Effector memory CD4-positive, alpha-beta T cell (primary cell): ENCODE measurements at places on chromosomes 5 and 9.

DNA sequence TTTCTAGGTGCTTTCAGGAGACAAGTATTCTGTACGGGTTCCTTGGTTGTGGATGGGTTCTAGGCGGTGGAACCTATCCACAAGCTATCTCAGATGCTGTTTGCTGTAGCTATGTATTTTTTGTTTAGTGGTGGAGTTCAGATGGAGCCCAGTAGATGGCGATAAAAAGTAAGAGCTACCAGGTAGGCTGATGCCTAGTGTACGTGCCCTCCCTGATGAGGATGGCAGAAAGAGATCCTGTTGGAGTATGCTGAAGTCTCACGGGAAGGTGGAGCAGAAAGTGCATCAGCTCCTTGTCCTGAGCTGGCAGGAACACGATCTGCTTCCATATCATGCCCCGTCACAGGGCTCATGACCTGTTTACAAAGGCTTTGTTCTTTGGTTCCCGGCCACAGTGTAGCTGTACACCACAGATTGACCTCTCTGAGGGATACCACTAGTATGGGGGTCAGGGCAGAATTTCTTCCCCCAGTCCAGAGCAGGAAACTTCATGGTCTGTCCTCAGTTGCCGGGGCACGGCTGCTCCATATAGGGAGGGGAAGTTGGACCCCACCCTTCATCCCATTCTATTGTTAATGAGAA is 12.6 kb upstream of the UGT3A2 start:
- DNase-seq = no peak

GRCh38 chr5:67199859-67200258 is 3.3 kb upstream of the CD180 start:
- DNase-seq = no peak

GRCh38 chr9:124279531-124280175 is 21.9 kb downstream of the NEK6 start:
- DNase-seq = no peak

DNA sequence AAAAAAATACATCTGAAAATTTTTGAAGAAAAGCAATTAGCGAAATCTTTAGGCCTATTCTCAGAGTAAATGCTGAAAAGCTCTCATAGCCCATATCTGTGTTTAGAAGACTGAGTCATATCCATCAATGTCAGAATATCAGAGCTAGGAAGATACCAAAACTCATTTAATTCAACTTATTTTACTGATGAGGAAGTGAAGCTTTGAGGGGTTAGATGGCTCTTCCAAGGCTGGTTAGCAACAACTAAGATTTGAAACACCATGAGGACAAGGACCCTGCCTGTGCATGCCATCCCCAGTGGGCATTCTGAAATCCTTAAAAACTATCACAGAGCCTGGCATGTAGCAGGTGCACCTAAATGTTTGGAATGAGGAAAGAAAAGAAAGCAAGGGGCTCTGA is 2.5 kb downstream of the FREM1 start:
- no peak for DNase-seq

- DNase-seq = no peak
Observed at GRCh38 chr5:41012318-41012717, 58.8 kb downstream of the MROH2B start.

- DNase-seq = no peak
Observed at GRCh38 chr5:153632748-153633290, 142.3 kb downstream of the GRIA1 start.

DNA sequence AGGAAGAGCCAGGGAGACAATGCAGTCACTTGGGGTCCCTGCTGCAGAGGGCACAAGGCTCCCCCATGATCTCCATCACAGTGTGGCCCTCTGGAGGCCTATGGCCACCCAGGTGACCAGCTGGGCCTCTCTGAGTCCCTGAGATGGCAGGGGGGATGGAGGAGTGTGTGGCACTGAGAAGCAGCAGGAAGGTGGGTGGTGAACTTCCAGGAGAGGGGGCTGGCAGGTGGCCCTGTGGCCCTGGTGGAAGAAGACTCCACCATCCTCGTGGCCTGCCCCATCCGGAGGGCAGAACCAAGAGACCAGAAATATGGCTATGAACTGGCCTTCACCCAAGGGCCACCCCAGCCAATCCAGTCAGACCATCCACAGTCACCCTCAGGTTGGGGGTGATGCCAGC is 31.7 kb upstream of the AFAP1L1 start:
- no peak for DNase-seq

GRCh38 chr9:23721466-23721865 is 104.6 kb downstream of the ELAVL2 start:
- DNase-seq = no peak

- DNase-seq = no peak
Observed at GRCh38 chr5:173743641-173744343, 127.3 kb upstream of the BOD1 start.

DNA sequence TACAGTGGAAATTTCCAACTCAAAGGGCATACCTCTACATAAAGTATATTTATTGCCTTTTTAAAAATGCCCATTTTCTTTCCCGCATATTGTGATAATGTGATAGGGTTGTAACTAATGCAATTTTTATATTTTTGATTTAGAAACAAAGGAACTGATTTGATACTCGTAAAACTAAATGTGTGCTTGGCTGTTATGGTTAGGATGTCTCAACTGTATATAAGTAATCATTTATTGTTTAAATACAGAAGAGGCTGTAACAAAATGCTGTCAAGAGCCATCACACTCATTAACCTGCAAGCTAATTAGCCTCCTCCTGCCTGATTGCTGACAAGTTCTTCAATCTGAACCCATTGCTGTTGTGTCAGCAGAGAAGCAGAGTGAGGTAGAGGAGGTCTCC is 149.2 kb downstream of the PBX3 start:
- DNase-seq = no peak

GRCh38 chr9:113388833-113389232 is 12.0 kb upstream of the HDHD3 start:
- no peak for DNase-seq

DNA sequence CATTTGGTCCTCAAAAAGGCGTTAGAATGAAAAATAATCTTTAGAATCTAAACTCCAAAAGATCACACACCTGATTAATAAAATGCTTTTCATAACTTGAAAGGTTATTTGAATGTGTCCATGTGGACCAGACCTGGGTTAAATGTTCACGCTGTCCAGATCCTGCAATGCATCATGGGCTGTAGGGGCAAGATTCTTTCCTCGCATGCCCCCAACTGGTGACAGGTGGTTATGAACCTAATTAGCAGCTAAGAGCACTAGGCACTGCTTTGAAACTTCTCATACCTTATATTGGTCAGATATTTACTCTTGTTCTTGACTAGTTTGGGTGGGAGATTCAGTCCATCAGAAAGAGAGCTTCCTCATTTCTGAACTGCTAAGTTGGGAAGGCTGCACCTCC is 19.3 kb upstream of the PIP5K1B start:
- DNase-seq = no peak

DNA sequence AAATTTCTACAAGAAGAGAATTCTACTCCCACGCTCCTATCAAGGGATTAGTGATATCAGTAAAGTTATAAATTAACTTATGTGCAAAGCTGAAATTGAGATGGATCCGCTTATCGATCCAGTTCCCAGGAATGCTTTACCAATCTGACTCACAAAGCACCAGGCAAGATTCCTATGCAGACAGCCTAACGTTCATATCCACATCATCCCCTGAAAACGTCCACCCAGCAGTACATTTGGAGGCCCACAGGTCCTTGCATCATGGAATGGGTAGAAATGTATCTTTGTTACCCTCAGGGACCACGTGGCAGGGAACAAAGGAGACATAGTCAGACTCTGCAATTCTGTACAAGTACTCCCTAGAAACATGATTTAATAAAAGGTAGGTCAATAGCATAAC is 147.4 kb downstream of the ESM1 start:
- no peak for DNase-seq

- DNase-seq = no peak
Observed at GRCh38 chr9:85425153-85425611, 316.6 kb downstream of the AGTPBP1 start.

GRCh38 chr5:54344653-54345052 is 34.3 kb upstream of the ARL15 start:
- DNase-seq = no peak

DNA sequence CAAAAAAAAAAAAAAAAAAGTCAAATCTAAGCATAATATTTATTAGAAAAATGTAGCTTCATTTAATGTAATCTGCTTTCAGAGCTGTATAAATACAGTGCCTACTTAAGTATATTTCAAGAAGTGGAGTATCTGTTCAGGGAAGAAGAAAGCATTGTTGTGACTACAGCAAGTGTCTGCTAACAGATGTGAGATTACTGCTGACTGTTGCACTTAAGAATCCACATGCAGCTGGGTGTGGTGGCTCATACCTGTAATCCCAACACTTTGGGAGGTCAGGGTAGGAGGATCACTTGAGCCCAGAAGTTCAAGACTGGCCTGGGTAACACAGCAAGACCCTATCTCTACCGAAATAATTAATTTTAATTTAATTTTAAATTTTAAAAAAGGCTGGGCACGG is 19.0 kb downstream of the KDM3B start:
- DNase-seq = no peak

DNA sequence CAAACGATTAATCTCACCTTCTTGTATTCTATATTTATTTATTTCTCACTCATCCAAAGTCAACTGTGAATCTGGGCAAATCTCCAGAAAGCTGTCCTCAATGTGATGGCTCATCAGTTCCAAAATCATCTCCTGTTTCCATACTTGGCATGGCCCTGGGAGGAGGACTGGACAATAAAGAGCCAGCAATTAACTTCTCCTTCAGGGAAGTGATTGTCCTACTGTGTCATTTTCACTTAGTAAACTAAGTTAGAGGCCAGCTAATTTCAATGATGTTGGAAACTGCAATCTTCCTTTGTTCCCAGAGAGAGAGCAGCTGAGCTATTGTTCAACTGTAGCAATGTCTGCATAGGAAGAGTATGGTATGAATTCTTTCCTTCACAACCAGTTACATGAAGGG is 17.5 kb downstream of the CDH12 start:
- DNase-seq = no peak

GRCh38 chr9:26947736-26948135 is 694 bp upstream of the PLAA start:
- DNase-seq = no peak

- DNase-seq = no peak
Observed at GRCh38 chr9:6184749-6185645, 30.6 kb upstream of the IL33 start.

DNA sequence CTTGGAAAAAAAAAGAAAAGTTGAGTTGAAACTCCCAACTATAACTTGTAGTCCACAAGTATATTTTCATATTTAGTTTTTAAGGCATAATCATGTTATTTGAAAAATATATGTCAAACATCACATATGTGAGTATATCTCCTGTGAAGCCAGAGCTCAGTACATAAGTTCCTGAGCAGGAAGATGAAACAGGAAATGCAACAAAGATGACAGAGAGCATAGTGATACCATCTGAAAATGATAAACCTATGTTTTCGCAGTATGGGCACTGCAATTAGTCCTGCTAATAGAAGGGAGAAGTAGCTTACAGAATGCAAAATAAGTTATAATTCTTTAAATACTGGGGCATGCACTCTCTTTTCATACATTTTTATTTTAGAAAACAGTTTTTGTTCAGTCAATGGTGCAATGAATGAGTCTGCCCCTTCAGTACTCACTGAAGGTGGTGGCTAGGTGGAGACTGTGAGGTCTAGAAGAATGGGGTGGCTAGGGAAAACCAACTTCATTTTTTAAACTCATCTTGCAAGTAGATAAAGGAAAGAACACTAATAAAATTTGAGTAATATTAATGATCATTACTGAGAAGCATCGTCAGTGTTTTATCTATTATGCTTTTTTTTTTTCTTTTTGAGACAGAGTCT is 54.1 kb upstream of the FYB1 start:
- no peak for DNase-seq

DNA sequence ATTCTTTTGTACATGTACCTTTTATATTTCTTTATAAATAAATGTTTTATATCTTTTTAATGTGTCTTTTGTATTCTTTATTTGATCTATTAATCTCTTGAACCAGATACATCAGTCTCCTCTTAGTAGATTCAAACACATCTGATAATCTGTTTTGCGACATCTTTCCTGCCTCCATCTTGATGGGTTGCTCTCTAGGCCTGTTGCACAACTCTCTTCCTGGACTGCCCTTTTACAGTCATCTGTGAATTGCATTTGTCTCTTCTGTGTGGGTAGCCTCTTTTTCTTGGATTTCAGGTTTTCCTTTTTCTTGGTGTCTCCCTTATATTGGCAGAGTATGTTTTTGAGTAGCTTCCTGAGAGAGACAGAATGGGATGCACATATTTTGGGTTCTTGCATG is 6.2 kb downstream of the ZFYVE16 start:
- DNase-seq = no peak

DNA sequence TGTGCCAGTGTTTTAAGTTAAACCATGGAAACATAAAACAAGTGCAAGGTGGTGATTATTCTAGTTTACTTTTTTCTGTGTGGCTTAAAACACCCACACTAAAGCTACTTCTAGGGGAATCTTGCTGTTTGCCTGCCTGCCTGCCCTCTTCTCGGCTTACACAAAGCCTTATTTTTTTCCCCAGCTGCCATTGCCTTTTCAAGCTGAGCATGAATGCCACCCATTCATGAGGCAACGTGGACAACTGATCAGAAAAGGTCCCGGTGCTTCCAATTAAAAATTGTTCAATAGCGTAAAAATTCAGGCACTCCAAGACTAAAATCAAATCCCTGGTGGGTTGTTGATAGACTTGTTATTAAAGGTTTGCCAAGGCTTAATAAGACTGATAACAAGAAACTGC is 401.4 kb downstream of the TMEM161B start:
- DNase-seq = no peak

DNA sequence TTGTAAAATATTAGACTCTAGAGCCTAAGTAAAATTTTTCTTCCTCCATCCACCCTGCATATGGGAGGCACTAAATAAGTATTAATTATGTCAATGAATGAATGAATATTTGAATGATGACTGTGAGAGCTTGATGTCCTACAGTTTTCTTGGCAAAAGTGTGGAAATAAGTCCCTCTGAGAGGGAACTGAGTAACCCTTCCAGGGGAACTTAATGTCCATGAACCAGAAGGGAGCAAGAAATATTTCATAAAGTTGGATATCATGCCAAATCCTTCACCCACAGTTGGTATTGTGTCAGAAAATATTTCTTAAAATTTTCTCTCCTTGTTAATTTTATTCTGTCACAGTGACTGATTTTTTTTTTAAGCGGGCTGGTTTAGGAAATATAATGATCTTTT is 36.6 kb downstream of the NNT start:
- DNase-seq = no peak
